Ovary (tissue), 10 donors: ENCODE measurements at places on chromosomes 1 and 21. TPM values are rescaled to one million over a fixed set of nuclear protein-coding genes. Genes with fewer than 3 reads are reported as not detected.

DNA sequence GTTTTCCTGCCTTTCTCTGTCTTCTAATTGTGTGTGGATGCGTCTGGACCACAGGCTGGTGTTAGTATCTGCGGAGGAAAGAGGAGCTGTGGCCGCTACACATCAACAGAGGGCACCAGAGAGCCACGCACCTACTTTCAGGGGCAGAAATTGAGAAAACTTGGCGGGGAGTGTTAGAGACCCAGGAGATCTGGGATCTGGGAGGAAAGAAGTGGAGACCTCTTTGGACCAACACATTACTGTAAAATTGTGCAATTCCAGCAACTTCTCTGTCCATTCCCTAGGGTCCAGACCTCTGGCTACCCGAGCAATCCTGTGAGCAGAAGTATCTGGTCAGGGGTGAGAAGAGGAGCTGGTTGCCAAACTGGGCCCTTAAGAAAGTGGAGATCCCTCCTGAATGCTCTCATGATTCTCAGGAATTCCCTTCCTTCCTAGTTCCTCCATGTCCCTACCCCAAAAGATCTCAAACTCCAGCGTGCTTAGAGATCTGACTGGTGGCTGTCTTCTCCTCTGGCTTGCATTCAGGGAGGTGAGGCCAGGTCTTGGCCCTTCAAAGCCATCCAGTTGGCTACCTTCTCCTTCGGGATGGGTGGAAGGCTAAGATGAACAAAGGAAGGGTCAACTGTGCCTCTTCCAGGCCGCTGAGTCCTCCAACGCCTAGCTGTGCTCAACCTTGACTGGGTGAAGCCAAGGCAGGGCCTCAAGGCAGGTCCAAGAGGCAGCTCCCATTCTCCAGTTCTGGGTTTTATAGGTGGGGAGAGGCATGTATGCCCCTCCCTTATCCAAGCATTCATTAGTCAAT is 1.2 kb upstream of the KIRREL1 start:
- peak; percentile 75 for DNase-seq

- no peak for DNase-seq
Measured at GRCh38 chr1:91121366-91121765, 99.5 kb upstream of the ZNF644 start.

- DNase-seq: no peak
Measured at GRCh38 chr1:215957663-215958062, 390.6 kb downstream of the KCTD3 start.

DNA sequence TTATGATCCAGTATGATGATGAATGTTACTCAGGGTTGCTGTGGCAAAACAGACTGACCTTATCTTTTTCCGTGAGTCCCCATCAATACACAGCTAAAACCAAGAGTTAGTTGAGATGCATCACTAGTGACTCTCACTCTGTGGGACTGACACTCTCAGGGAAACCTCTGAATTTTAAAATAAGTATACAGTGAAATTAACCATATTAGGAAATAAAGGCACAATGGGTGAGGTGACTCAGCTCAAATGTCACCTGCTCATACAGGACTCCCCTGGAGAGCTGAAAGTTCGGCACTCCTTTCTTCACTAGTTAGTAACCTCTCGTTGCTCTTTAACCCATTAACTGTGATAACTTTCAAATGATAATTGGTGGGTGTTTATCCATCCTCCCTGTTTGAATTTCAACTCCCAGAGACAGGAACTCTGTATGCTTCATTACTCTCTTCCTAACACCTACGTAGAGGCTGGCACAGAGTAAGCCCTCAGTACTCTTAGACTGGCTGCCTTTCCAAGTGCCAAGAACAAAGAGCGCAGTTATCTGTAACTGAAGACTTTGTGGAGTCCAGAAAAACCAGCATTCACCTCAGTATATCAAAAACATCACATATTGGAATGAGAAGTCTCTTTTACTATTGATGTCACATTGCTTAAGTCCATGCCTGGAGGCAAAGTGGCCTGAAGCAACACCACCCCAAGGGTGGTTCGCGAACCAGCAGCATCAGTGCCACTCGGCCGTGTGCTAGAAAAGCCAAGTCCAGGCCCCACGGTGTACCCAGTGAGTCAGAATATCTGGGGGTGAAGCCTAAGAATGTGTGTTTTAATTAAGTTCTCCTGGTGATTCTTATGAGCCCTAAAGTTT is 91.1 kb downstream of the NIBAN1 start:
- no peak for DNase-seq

DNA sequence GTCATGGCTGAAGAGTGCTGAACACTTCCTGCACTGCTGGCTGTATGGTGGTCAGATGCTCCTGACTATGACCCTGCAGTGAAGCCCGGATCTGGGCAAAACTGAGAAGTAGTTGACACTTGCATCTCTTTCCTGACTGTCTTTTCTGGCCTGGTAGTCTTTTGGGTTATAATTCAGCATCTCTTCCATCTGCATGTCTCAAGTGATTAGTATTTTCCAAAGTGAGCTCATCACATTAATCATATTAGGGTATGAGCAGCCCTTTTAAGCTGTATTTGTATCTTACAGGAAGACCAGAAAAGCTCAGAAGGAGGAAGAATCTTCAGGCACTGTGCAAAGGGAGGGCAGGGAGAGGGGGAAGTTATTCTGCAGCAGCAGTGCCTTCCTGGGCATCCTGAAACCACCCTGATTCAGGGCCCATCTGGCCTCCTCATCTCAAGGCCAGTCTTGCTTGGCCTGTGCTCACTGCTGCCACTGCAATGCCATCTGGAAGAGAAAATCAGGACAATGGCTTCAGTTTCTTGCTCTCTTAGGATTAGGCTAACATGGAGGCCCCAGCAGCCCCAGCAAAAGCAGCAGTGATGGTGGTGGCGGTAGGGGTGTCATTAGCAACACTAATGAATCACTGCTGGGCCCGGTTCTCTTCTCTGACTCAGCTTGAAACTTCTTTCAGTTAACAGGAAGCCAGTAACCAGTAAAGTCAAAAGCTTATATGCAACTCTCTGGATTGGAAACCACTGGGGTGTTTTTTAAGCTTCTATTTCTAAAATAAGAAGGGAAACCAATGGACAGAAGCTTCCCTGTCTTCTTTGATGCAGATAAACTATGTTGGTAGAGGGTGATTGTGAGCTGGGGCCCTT is 63.3 kb upstream of the WDR26 start:
- DNase-seq: peak; percentile 28

DNA sequence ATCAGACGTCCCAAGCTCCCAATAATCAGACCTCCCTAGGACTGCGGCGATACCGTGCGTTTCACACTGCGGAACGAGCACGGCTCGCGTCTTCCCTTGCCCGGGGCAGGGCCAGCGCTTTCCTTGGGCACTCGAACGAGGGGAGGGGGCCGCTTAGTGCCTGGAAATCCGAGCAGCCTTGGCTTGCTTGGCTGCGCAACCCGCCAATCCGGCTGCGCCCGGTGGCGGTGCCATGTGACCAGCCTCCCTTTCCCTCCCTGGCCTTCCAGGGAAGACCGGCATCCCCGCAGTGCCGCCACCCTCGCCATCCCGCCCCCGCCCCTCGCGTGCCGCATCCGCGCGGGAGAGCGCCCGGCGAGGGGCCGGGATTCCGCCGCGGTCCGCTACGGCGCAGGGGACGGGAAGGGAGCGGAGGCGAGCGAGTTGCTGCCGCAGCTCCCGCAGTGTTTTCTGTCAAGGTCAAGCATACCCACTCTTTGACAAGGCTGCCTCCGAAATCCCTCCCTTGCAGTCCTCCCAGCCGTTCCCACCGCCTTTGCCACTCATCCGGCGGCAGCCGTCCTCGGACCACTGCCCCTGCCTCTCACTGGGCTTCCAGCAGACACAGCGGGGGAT is 8.3 kb upstream of the RNF19B start:
- peak; percentile 41 for DNase-seq

- DNase-seq: no peak
Measured at GRCh38 chr1:65026235-65026634, 59.9 kb upstream of the JAK1 start.

- no peak for DNase-seq
Measured at GRCh38 chr1:240820816-240821215, 208.9 kb upstream of the GREM2 start.

The DYNLT4 gene
- 0.22 TPM for polyA plus RNA-seq

The SPRR1B gene
- polyA plus RNA-seq: not detected

The CYP4A22 gene
- polyA plus RNA-seq: not detected

The YOD1 gene
- polyA plus RNA-seq: 3.5 TPM

The NBPF11 gene
- 10.0 TPM for polyA plus RNA-seq

The PKP1 gene
- 0.18 TPM for polyA plus RNA-seq
